Activated T-cell treated with anti-CD3 and anti-CD28 coated beads, Interleukin-2, amount 50 U/mL, for 72 hours (primary cell): ENCODE measurements at places on chromosomes 1 and 21. TPM values are rescaled to one million over a fixed set of nuclear protein-coding genes. Genes with fewer than 3 reads are reported as not detected.

DNA sequence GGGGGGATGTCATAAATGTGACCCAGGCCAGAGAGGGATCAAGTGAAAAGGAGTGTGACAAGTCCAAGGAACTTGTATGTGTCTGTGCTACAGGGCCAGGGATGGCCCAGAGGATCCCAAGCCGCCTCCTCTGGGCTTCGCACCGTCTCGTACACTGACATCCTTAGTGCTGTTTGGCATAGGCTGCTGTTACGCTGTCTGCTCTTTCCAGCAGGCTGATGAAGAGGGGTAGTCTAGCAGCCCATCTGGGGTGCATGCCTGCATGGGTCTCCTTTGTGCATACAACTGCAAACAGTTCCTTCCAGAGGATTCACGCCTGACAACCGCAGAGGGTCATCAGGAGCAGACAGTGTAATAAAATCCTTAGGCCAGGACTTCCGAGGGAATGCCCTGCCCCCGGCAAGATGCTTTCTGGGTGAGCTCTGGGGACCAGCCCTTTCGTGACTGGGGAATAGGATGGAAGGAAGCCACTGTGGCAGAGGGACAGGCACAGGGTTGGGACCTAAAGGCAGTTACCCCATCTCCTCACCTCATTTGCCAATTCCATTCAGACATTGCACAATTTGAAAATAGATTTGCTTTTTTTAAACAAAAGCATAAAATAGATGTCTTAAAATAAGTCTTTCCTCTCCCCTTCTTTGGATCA lies 6.3 kb upstream of the GOLT1A start:
- DNase-seq, result no peak
- H3K27ac ChIP-seq, result no peak overlapping the region
- no peaks in the 10 kb centered on the region for H3K27me3 ChIP-seq
- H3K36me3 ChIP-seq, result no peaks in the 10 kb centered on the region
- H3K4me1 ChIP-seq, result no peaks in the 10 kb centered on the region

DNA sequence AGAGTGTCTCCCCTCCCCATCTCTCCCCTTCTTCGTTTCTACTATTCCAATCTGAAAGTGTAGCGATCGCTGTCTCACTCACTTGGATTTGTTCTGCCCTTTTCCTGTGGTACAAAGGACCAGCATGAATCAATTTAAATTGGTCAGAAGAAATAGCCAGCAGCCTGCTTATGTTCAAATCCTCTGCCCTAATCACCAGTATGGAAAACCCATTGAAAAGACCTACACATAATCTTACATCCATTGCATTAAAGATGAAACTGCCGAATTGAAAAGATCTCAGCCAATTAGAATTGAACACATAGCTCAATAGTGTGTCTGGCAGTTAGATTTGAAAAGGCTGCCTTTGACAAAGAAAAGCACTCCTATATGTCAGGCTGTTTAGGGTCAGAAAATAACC lies 122.6 kb downstream of the TNNI3K start:
- no peaks in the 10 kb centered on the region for H3K4me1 ChIP-seq
- H3K27ac ChIP-seq, result no peak overlapping the region
- no peak overlapping the region for H3K4me3 ChIP-seq
- DNase-seq, result no peak

GRCh38 chr21:27233514-27234115 lies 266.7 kb upstream of the ADAMTS5 start:
- no peaks in the 10 kb centered on the region for H3K4me1 ChIP-seq
- no peaks in the 10 kb centered on the region for H3K36me3 ChIP-seq
- no peak for DNase-seq
- H3K4me3 ChIP-seq, result no peak overlapping the region
- no peak overlapping the region for H3K27ac ChIP-seq

DNA sequence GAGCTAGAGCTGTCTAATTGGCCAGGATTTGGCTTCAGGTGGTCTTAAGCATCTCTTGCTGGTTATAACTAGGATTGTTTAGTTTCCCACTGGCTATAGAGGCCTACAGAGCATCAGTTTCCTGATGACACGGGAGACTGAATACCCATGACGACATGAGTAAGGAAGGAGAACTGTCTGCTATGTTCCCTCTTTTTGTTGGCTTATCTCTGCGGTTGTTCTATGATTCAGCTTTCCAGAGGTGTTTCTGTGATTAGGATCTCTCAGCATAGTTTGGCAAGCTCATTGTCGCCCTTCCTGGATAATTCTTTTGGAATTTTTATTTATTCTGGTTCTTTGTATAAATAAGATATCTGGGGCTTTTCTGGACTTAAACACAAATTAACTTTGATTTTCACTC lies 163.4 kb downstream of the OLFM3 start:
- no peak overlapping the region for H3K4me3 ChIP-seq
- no peak for DNase-seq
- H3K36me3 ChIP-seq, result no peaks in the 10 kb centered on the region
- H3K27ac ChIP-seq, result no peak overlapping the region

DNA sequence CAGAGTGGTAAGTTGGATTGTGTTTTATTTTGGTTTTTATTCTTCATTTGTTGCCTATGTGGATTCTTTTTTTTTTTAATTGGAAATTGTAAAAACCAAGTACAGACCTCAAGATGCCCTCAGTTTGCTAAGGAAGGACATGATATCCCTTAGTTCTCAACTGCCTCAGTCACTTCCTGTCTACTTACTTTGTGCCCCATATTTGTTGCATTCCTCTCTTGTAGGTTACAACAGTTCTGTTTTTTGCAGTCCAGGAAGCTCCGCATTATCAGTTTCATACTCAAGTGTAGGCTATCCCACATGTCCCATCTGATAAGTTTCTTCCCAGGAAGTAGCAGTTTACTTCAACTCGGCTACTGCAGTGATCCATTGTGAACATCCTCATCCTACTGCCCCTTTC lies 82.0 kb downstream of the RPAP2 start:
- H3K27ac ChIP-seq, result no peak overlapping the region
- H3K27me3 ChIP-seq, result no peaks in the 10 kb centered on the region
- peaks cover 19% of the 10 kb centered on the region for H3K36me3 ChIP-seq
- H3K4me1 ChIP-seq, result no peaks in the 10 kb centered on the region

Gene FBXO44
- 24.8 TPM for total RNA-seq

Gene ANGPTL3
- total RNA-seq, result not detected

Gene CELA2A
- total RNA-seq, result not detected

Gene ADORA1
- total RNA-seq, result not detected

Gene ATP6V1G3
- not detected for total RNA-seq

Gene TIE1
- total RNA-seq, result 0.65 TPM

Gene PGLYRP3
- not detected for total RNA-seq
